ENCODE measurements at places on chromosomes 2 and 18. TPM values are rescaled to one million over a fixed set of nuclear protein-coding genes. Genes with fewer than 3 reads are reported as not detected.
A peak's percentile ranks its signal among the peaks of the same experiment; 100 is the strongest.

DNA sequence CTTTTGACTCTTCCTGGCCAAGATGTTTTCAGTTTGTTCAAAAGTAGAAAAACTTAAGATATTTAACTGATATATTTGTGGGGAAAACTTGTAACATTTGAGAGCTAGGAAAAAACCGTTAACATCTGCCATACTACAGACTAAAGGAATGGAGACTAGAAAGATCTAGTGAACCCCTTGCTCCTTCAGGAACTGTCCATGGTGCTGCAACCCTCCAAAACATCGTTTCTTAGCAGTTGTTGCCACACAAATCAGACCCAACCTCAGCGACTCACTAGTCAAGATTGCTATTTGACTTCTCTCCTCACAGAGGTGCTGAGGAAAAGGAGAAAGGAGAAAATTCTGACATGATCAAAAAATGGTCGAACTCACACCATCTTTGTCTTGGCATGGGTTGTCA, 393.8 kb upstream of the LYPD1 start:
- DNase-seq: no peak

GRCh38 chr2:68295516-68295915, 24.2 kb downstream of the CNRIP1 start:
- DNase-seq: no peak

DNA sequence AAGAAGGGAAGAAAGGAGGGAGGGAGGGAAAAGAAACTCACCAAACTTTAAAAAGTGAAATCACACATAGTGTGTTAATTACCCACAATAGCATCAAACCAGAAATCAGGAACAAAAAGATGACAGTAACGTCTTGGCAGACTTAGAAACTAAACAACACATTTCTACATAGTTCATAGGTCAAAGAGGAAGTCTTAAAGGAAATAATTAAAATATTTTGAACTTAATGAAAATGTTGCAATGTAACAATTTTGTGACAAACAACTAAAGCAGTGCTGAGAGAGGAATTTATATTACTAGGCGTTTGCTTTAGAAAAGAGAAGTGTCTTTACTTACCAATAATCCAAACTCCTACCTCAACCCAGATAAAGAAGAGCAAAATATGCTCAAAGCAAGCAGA, 505.0 kb upstream of the ID2 start:
- no peak for DNase-seq

- no peak for DNase-seq
Measured at GRCh38 chr2:216210701-216211540, 101.8 kb downstream of the XRCC5 start.

GRCh38 chr18:36752929-36753865, 75.6 kb downstream of the TPGS2 start:
- DNase-seq: no peak

- no peak for DNase-seq
Measured at GRCh38 chr18:77379976-77380509, 130.4 kb downstream of the GALR1 start.

GRCh38 chr2:177579486-177580036, 187.0 kb downstream of the AGPS start:
- DNase-seq: no peak

DNA sequence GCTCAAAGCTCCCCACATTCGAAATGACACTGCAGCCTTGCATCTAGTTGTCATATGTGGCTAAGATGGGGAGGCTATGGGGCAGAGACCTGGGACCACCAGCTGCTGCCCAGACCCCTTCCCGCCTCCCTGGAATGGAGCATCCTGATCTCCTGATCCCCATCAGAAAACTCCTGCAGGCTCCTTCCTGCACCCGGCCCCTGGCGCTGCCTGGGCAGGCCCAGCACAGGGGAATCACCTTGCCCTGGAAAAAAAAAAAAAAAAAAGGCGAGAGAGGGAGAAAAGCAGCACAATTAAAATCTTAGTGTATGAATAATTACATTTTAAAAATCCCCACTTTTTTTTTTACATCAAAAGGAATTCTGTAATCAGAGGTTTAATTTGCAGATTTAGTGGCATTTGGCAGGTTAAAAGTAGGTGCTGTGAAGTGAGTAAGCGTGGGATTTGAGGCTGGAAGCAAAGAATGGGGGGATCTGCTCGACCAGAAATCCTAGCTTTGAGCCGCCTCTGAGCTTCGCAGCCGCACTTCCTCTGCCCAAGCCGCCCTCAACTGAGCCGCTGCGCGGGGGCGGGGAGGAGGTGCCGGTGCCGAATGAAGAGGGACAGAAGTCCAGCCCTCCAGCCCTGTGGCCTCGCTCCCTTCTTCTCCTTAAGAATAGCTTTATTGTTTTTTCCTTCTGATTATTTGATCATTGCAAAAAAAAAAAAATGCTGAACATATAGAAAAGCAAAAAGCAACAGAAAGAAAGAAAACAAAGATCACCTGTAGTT, 30.0 kb downstream of the THNSL2 start:
- no peak for DNase-seq

GRCh38 chr18:62131301-62131909, 55.5 kb downstream of the PIGN start:
- peak; percentile 41 for DNase-seq

DNA sequence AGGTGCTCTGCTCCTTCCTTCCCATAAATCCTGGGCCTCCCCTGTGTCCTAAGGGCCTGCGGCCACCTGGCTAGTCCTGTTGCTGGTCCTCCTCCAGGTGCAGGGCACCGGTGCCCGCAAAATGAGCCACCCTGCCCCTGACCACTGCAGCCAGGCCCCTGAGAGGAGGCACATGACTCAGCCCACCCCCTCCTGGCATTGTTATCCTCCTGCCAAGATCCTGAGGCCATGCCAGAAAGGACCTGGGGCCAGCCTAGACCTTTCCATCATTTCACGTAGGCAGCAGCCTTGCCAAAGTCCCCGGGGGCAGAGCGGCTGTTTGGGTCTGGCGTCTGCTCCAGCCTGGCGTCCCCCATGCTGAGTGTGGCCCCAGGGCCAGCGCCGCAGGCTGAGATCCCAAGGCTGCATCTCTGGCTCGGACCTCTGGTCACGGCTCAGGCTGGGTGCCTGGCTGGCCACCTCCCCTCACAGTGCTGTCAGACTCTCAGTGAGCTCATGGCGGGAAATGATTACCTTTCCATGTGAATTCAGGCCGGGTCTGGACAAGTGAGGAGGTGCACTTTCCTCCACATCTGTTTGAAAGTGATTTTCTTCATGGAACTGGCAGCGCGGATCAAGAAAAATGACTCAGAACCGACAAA, 81.0 kb downstream of the NDUFA10 start:
- DNase-seq: peak; percentile 54

GRCh38 chr2:78351208-78351607, 674.3 kb upstream of the REG3G start:
- no peak for DNase-seq

GRCh38 chr2:102662833-102663232, 43.5 kb downstream of the SLC9A2 start:
- no peak for DNase-seq

- DNase-seq: no peak
Measured at GRCh38 chr2:46258937-46259776, 38.0 kb upstream of the EPAS1 start.

GRCh38 chr2:10241641-10242430, 60.9 kb upstream of the HPCAL1 start:
- DNase-seq: peak; percentile 50

Gene TMEFF2
- total RNA-seq: under 0.01 TPM

Gene ERMN
- total RNA-seq: 1.4 TPM

Gene DLGAP1
- total RNA-seq: not detected

Gene GREB1
- total RNA-seq: 1.1 TPM

Gene ABCG8
- not detected for total RNA-seq

All from osteoblast (primary cell).